ENCODE measurements at places on chromosomes 2 and 18. TPM values are rescaled to one million over a fixed set of nuclear protein-coding genes. Genes with fewer than 3 reads are reported as not detected.

The CCDC148 gene
- 1.2 TPM for total RNA-seq

The PFN4 gene
- 0.42 TPM for total RNA-seq

The CD8A gene
- not detected for total RNA-seq

The DLX1 gene
- total RNA-seq, result 0.55 TPM

The RAX gene
- total RNA-seq, result not detected
